ENCODE measurements at places on chromosomes 1 and 21.

DNA sequence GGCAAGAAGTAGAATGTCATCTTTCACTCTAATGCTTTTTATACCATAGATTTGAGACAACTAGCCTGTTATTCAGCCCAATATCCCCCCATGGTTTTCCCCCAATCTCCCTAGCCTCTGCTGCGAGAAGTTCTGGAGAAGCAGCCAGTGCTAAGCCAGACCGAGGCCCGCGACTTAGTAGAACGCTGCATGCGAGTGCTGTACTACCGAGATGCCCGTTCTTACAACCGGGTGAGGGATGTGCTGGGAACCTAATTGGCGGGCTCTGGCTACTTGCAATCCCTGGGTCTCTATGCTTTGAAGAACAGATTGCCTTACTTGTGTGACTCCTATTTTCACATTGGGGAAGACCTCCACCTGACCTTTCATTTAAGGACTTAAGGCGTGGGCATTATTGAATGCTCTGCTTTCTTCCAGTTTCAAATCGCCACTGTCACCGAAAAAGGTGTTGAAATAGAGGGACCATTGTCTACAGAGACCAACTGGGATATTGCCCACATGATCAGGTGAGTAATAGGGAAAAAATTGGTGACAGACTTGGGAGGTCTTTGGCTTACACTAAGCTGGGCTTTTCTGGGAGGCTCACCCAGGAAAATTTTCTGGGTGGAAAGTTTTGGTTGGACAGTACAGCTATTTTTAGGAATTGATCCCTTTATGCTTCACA lies 1.9 kb downstream of the PSMB4 start:
- no peak for DNase-seq

GRCh38 chr1:25873120-25873519 lies 2.4 kb downstream of the PAQR7 start:
- peak; percentile 29 for DNase-seq

DNA sequence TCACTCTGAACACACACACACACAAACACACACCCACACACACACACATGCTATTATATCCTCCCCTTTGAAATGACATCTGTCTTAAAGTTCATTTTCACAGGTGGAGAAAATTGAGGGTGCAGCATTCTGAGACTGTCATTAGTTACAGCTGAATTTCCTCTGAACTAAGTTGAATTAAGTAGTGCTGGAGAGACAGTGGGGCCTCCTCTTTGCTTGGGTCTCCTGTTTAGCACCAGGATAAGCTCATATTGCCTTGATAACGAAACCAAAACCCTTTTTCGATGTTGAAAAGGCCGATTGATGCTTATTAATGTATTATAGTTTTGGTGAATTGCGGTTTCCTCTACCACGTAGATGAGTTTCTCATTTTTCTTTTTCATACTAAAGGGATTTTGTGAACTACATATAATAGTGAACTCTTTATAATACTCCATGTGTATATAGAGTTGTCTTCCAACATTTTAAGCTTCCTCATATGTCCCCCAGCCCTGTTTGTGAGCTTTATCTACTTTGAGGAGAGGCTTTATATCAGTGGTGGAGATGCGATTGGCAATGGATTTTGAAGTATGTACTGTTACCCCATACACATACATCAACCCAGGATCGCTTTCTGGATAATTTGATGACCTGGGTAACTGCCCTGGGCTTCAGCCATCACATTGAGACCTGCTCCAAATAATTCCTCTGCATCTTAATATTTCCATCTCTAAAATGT lies 17.4 kb downstream of the DYNLT5 start:
- no peak for DNase-seq

DNA sequence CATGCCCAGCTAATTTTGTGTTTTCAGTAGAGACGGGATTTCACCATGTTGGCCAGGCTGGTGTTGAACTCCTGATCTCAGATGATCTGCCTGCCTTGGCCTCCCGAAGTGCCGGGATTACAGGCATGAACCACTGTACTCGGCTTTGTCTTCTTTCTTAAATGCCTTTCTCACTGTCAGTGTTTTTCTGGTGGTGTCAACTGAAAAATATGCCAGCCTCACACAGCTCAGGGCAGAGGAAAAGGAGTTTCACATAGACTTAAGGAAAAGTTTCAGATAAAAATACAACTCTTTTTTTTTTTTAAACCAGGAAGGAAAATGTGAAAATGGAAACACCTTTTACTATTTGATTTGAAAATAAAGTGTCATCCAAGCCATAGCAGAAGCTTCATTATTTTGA lies 4.6 kb upstream of the MAB21L3 start:
- no peak for DNase-seq

GRCh38 chr1:228891272-228892034 lies 156.2 kb downstream of the RHOU start:
- DNase-seq = no peak

DNA sequence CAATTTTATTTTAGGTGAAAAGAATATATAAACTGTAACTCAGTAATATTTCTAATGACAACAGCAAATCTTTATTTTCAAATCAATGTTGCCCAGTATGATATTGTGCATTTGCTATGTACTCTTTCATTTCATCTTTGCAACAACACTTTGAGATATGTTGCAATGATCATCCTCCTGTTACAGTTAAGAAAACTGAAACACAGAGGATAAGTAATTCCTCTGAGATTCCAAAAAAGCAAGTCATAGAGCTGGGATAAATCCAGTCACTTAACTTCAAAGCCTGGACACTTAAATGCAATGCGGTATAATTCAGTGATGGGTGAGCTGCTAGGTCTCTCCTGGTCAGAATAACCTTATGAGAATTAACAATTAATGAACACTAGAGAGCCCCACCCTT lies 48.6 kb upstream of the EXO1 start:
- DNase-seq = peak; percentile 33

GRCh38 chr1:10374442-10374860 lies 24.4 kb upstream of the PGD start:
- DNase-seq = peak; percentile 66

DNA sequence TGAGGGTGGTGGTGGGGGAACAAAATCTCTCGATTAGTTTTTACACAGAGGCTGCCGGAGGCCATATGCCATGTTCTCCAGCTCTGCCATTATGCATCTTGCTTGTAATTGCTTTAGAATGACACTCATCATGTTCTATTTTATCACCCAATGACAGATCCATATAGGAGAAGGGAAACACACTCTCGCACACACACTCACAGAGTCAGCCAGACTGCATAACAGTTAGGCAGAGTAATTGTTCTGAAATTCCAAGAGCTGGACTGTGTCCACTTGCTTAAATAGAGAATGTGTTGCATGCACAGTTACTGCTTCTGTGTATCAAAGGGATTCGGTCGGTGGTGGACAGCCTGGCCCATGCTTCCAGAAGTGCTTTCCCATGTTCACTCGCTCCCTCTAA lies 30.6 kb downstream of the KCND3 start:
- DNase-seq = no peak
